ENCODE measurements at places on chromosomes 5 and 9.

DNA sequence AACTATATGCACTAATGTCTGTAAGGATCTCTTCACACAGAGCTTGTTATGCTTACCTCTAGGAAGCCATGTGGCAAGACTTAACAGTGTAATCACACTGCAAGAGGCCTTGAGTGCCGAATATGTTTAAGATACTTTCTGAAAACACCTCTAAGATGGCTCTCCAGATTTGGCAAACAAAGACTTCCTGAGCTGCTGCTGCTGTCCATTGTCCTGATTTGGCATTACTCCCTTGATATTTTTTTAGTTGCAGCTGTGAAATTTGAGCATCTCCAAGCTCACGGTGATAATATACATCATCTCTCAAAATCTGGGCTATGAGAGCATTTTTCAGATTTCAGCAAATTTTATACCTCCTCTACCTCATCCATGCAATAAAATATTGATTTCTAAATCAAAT, 384.5 kb upstream of the CDH6 start:
- ATAC-seq, result no peak

DNA sequence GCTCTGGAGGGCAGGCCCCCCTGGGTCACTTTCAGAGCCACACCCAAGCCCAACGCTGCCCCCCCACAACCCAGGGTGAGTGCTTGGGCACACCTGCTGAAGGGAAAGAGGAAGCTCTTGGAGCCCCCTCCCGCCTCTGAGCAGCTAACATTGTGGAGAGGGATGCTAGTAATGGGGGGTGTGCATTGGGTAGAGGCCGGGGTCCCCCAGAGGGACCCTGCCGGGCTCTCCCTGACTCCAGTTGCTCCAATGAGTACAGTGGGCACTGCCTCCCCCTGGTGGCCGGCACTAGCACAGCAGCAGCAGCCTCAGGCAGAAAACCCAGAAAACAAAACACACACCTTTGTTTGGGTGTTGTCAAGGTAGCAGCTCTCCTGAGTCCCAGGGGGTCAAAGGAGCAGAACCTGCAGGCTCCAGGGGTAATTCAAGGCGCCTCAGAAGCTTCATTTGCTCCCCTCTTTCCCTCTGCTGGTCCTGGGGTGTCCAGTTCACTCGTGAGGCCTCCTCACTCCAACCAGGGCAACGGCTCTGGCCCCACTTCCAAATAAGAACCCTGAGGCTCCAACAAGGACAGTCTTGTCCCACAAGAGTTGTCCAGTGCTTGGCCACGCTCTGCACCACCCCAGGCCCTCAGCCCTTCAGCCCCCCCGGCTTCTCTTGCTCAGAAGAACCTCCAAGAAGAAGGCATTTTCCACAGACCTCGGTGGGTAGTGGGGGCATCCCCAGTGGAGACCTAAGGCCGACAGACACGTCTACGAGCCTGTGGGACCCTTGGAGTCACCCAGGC, 16.1 kb downstream of the GBGT1 start:
- no peak for ATAC-seq

DNA sequence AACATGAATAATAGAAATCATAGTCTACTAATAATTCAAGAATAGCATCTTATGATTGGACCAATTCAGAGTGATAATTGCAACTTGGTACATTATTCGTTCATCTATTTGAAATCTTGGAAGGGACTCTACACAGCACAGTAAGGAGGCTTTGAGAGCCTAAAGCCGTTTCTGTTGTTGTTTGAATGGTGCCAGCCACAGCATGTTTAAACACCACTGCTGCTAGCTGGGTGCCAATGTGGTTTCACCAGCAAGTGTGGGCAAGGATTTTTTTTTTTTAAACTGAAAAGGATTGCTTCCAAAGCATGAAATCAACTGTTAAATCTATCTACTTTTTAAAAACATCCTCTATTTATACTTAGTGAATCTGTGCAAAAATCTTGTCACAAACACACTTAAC, 253.9 kb upstream of the MAP3K1 start:
- no peak for ATAC-seq

DNA sequence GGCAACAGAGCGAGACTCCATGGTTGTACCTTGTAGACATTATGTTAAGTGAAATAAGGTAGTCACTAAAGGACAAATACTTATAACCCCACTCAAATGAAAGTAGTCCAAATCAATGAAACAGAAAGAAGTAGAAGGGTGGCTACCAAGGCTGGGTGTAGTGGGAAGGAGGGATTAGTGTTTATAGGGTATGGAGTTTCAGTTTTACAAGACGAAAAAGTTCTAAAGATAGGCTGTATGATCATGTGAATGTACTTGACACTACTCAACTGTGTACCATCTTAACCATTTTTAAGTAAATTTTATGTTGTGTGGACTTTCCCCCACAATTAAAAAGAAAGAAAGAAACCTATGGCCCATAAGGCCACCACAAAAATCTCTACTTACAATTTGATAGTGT, 32.2 kb downstream of the ALDH7A1 start:
- peak; percentile 51 for ATAC-seq

DNA sequence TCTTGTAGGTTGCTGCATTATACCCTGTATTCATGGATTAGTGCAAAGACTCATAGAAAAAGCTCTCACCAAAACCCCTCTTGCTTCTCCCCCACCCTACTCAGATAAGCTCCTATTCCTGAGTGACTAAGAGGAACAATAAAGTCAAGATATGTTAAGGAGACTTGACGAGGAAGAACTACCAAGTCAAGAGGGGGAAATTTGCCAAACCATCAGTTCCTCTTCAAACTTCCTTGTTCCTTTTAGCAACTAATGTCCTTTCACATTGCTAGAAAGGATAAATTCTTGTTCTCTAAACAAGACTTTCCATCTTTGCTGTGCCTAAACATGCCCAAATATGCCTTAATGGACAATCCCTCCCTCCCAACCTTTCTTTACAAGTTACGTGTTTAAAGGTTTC, 27.0 kb downstream of the CNOT8 start:
- ATAC-seq, result no peak

GRCh38 chr9:76926846-76927245, 20.9 kb upstream of the PRUNE2 start:
- ATAC-seq, result no peak

DNA sequence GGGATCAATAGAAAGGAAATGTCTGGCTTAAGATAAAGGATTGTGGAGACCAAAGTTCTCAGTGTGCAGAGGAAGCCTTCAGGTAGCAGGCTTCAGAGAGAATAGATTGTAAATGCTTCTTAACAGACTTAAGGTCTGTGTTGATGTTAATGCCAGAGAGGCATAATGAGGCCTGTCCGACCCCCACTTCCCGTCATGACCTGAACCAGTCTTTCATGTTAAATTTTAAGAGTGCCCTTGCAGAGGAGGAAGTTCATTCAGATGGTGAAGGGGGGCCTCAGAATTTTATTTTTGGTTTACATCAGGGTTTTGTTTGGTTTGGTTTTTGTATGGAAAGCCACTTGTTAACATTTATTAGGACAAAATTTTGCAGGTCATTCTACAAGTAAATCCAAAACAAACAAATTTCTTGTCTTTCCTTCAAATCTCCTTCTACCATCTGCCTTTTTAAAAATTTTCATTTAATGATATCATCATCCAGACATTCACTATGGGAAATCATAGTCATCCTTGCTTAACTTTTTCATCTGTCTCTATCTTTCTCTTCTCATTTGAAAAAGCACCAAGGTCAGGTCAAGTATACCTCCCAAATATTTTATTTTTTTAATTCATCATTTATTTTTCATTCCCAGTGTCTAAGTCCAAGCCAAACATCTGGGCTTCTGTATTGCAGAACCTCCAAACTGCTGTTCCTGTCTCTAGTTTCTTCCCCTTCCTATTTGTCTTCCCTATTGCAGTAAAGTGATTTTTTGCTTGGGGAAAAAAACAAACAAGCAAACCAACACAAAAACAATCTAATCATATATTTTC, 6.9 kb upstream of the ABCA1 start:
- no peak for ATAC-seq

DNA sequence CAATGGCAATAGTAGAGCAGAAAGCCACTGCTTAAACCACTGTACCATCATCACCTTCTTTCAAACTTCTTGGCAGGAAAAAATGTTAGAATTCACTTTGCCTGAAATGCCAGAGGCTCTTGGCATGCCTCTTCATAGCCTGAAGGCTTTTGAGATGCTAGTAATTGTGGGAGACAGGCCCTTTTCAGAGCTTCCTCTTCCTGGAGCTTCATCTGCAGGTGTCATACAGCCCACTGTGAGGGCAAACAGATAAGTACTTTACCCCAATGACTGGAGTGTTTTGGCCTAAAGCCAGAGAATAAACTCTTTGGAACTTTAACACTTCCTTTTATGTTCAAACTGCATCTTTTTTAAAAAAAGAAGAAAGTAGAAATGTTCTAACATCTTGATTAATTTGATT, 81.3 kb upstream of the TMEM171 start:
- ATAC-seq, result no peak

DNA sequence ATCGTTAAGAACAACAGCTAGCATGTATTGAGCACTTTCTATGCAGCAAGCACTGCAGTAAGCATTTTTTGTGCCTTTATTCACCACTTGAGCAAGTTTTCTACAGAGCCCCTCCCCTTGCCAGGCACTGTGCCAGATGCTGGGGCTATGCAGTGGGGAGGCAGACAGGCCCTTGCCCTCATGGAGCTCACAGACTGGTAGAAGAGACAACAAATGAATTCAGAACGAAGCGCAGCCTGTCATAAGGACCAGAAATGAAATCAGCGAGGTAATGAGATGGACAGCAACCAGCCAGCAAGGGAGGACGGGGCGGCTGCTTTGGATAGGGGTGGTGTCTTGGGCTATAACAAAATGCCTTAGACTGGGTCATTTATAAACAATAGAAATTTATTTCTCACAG, 68.8 kb downstream of the C9orf50 start:
- no peak for ATAC-seq

DNA sequence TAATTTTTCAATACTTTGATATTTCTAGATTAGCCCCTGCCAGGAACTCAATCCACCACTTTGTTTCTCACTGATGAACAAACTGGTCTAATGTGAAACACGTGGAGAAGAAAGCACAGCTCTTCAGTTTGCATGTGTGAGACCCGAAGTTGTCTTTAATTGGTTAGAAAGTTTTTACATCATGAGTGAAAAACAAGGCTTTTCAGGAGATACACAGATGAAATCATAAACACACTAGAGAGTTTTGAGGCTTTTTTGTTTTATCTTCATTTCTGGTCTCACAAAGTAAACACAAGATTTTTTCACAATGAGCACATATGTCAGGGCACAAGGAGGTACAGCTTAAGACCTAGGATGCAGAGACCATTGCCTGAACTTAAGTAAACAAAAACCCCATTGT, 84.5 kb upstream of the MOCS2 start:
- no peak for ATAC-seq

GRCh38 chr5:116497631-116498030, 77.0 kb downstream of the SEMA6A start:
- no peak for ATAC-seq

DNA sequence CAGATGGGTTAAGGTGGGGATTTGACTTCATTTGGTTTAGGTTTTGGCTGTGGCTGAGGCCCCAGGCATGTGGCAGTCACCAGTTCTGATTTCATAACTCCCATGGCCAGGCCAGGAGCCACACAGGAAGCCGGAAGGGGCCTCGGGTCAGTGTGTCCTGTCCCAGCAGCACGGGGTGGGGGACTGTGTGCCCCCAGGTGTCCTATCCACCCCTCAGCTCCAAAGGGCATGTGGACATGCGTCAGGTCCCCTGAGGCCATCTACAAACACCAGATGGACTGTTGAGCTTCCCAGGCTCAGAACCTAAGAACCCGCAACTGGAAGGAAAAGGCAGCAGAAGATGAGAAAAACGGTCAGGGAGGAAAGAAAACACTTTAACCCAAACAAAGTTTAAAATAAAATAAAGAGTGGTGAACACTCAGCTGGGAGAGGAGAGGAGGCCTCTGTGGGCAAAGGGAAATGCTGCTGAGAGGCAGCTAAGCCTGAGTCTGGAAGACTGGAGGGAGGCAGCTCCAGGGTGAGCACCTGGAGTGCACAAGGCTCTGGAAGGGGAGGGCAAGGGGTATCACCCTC, 260.8 kb downstream of the AUH start:
- ATAC-seq, result no peak

DNA sequence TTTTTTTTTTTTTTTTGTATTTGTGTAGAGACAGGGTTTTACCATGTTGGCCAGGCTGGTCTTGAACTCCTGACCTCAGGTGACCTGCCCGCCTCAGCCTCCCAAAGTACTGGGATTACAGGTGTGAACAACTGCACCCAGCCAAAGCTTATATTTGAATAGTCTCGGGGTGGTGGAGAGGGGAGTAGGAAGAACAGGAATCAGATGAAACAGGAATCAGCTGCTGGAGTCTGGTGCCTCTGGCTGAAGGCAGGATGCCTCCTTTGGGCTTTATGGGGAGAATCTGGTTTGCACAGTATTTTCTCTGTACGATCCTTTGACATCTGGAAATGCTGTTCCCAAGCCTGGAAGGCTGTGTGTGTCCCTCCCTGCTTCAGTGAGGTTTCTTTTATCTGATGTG, 10.9 kb downstream of the C5orf52 start:
- no peak for ATAC-seq

DNA sequence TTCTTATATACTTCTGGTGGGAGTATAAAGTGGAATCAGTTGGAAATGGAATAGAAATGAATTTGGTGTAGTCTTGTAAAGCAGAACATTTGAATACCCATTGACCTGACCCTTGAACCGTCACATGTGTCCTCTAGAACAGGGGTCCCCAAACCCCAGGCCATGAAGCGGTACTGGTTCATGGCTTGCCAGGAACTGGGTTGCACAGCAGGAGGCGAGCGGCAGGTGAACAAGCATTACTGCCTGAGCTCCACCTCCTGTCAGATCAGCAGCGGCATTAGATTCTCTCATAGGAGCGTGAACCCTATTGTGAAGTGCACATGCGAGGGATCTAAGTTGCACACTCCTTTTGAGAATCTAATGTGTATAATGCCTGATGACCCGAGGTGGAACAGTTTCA, 80.0 kb downstream of the RANBP17 start:
- ATAC-seq, result no peak

- ATAC-seq, result no peak
These were observed 277.4 kb downstream of the KIF4B start for GRCh38 chr5:155290937-155291336.

GRCh38 chr9:101486693-101487442, 46.8 kb upstream of the RNF20 start:
- no peak for ATAC-seq

GRCh38 chr5:141564216-141564692, 54.5 kb downstream of the DIAPH1 start:
- ATAC-seq, result peak; percentile 92

DNA sequence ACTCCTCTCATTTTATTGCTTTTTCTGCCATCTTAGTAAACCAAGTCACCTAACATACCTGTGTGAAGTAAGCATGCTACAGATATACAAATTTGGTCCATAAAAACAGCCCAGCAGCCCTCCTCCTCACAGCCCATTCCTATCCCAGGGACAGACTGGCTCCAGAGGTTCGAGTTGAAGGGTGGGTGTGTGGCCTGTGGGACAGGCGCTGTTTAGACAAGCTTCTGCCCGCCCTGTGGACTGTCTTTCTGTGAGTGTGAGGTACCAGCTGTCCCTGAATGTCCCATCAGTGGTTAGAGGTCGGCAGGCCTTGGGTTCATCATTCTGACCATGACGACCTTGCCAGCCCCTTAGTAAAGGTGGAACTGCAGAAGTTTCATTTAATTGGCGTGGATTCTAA, 82.0 kb downstream of the WNK2 start:
- no peak for ATAC-seq

- ATAC-seq, result no peak
These were observed 36.8 kb downstream of the ELL2 start for GRCh38 chr5:95924720-95925377.

Data from stimulated activated memory B cell treated with anti-CD40 and anti-IgM and Interleukin-4, amounts not matched to agents 10 μg/mL and 1 μg/mL and 100 μg/mL, for 72 hours (primary cell).